ENCODE measurements at places on chromosomes 3 and 15.
A peak's percentile ranks its signal among the peaks of the same experiment; 100 is the strongest.

- DNase-seq, result no peak
Measured at GRCh38 chr3:72907731-72908620, 20.1 kb downstream of the GXYLT2 start.

DNA sequence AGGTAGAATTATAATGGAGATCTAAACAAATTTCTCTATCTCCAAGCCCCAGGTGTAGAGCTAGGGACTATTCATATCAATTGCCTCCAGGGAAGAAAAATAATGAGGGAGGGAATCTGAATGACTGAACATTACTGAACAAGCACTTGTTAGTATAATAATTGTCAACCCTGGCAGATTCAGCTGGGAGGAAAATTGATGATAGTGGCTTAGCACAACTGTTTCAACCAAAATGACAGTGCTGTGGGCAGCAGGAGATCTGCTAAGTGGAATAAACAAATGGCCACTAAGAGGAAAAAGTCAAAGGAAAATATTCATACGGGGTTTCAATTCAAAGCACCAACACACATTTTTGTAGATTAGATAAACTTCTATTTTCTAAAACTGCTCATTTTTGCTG lies 294.9 kb upstream of the ZNF385D start:
- no peak for DNase-seq

DNA sequence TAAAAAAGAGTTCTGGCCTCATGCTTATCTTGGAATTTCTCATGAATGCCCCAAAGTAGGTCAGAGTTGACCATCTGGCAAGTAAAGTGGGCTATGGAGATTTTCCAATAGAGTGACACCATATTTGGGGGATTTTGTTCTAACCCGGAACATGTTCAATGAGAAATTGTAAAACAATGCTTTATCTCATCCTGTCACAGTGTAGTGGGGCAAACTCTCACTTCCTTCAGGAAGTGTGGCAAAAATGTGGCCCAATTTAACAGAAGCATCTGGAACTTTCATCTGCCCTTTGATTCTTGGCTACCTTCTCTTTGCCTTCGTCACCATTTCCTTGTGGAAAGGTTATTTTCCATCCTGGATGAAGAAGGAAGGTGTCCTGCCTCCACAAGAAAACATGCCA lies 70.8 kb downstream of the ADAMTS9 start:
- no peak for DNase-seq

- DNase-seq, result no peak
Measured at GRCh38 chr3:18481946-18482548, 56.9 kb upstream of the SATB1 start.

DNA sequence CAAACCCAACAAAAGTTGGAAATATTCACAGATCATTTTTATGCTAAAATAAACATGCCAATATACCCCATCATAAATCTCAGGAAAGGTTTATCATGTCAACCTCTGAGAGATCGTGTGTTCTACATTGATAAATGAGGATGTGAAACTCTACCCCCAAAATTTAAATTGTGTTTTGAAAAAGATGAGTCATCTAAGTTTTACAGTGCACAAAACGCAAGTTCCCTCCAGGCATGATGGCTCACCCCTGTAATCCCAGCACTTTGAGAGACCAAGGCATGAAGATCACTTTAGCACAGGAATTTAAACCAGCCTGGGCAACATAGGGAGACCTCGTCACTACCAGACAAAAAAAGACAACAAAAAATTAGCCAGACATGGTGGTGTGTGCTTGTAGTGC lies 1487.0 kb upstream of the GBE1 start:
- no peak for DNase-seq

DNA sequence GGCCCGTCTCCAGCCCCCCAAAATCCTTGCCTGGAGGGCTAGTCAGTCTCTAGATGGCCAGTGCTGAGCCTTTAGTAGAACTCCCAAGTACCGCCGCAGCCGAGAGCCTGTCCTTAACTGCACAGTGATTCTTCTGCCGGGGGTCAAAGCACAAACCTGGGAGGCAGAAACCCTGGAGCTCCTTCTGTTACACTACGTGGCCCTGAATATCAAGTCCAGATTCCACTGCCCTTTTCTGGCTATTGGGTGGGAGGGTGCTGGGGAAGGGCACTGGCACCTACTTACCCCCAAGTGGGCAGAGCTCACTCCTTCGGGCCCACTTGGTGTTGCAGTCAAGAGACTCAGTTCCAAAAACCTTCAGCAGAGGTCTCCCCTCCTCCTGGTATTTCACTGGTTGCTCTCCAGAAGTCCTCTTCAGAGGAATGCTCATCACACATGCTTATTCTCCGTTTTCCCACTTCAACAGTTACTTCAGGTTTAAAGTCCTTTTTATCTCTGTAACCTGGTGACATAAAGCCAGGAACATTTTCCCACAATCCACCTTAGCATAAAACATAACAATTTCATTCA lies 10.8 kb downstream of the PDHB start:
- DNase-seq, result no peak

DNA sequence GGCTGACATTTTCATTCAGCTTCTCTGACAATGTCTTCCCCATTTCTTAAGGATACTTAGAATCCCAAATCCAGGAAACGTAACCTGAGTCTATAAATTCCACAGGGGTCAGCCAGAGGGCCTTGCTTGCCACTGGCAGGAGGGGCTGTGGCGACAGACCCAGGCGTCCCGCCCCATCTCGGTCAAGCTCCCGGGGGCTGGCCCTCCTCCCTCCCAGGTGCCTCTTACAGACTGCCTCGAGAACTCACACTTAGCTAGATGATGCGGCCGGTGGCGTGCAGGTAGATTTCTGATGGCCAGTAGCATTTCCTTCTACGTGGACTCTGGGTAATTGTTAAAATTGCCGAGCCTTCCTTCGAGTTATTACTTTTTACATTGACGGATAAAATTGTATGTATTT lies 172.5 kb downstream of the NSMCE3 start:
- DNase-seq, result no peak

- DNase-seq, result no peak
Measured at GRCh38 chr15:53963801-53964200, 14.4 kb upstream of the UNC13C start.

DNA sequence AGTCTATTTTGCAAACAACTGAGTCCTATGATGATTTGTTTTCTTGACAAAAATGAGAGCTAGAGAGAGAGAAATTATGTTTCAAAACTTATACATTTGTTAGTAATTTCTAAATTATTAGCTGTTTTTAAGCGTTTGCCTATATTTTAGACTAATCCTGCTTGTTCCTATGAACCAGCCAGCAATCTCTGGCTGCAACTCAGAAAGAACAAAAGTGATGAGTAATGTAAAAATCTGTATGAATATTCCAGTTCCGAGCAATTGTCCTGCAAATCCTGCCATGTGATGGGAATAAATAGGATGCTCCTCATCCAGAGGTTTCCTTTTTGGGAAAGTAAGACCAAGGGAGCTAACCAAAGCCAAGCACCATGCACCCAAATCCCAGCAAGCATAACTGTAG lies 228.3 kb upstream of the GBE1 start:
- DNase-seq, result no peak

GRCh38 chr15:42931702-42932486 lies 11.3 kb upstream of the TTBK2 start:
- no peak for DNase-seq

- no peak for DNase-seq
Measured at GRCh38 chr3:168974617-168975403, 688.7 kb downstream of the MECOM start.

- DNase-seq, result no peak
Measured at GRCh38 chr15:61421470-61421869, 192.4 kb upstream of the RORA start.

- no peak for DNase-seq
Measured at GRCh38 chr15:100879061-100879463, 569 bp upstream of the ALDH1A3 start.

GRCh38 chr3:50533316-50533715 lies 29.9 kb upstream of the CACNA2D2 start:
- no peak for DNase-seq

- DNase-seq, result no peak
Measured at GRCh38 chr3:55486101-55486856, 827 bp downstream of the WNT5A start.

DNA sequence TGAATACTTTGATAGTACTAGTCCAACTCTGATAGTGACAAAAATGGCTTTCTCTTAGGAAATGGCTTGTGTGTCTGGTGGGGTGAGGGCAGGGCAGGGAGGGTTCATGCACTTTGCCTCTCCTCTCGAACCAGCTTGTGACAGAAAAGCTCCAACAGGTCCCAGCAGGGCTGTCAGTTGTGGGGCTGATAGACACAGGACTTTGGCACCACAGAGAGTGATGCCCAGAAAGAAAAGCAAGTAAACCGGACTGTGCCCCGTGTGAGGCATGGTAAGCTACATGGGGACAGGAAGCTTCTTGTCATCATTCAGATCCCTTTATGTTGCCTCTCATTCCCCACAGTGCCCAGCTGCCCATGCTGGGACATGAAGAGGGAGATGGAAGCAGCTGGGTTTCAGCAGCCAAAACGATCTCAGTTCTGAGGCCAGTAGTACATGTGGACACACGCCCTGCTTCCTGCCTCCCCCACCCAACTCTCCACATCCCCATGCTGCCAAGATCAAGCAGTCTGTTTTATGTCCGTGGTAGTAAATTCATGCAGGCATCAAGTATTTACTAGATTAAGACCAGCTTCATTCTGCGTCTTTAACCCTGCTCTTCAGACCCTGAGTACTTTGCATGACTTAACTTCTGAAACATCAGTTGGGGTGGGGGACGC lies 29.7 kb upstream of the LIPC start:
- DNase-seq, result no peak

- DNase-seq, result no peak
Measured at GRCh38 chr3:148729476-148730055, 31.9 kb downstream of the AGTR1 start.

- no peak for DNase-seq
Measured at GRCh38 chr3:60215946-60216345, 1035.3 kb downstream of the FHIT start.

DNA sequence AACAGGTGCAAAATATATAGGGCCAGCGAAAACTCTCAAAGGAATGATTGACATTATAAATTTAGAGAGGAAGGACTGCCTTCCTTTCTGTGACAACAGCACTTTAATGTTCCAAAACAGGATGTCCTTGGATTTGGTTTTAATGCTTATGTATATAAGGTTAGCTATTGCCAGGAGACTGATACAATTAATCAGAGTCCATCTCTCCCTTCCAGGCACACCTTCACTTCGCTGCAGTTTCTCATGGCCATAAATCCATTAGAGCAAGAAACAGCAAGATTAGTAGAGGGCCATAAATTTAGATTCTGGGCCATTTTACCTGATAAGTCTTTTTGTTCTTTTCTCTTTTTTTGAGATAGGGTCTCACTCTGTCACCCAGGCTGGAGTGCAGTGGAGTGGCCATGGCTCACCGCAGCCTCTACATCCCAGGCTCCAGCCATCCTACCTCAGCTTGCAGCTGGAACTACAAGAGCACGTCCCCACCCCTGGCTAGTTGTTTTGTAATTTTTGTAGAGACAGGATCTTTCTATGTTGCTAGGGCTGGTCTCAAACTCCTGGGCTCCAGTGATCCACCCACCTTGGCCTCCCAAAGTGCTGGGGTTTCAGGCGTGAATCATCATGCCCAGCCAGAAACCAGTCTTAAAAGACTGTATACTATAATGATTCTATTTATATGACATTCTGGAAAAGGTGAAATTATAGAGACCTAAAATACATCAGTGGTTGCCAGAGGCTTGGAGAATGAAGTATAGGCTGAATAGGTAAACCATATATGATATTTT lies 15.7 kb upstream of the TFRC start:
- DNase-seq, result no peak

DNA sequence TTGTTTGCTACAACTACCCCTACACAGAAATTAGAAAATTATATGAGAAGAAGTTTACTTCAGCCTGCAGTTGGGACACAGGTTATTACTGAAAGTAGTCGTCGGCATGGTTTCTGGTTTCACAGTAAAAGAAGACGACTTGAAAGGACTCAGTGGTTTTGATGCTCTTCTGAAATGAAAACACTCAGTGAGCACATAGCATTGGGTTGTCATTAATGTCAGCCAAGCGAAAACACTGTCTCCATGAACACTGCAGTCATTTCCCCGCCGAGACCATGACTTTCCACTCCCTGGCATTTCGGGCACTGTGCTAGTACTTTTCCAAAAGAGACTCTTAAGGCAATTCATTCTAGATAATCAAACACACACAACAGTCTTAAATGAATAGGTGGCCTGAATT lies 69.2 kb upstream of the ICE2 start:
- peak; percentile 64 for DNase-seq

GRCh38 chr15:63019511-63020109 lies 22.9 kb upstream of the TPM1 start:
- no peak for DNase-seq

DNA sequence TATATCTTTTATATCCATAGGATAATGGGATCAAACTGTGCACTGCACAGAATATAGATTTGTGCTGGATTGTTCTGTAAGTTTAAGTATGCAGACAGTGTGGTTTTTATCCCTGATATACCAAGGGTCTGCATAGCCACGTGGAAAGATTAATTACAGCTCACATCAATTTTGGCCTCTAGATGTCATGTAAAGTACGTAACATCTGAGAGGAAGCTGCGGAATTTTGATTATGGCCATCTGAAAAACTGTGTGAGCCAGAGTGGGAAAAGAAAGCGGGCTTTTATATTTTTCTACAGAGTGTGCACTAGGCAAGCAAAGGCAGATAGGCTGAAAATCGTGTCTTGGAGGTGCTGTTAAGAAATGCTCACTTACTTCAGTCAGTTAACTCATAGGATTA lies 562.7 kb downstream of the GBE1 start:
- DNase-seq, result no peak

Measured in stimulated activated CD4-positive, alpha-beta T cell treated with anti-CD3 and anti-CD28 coated beads, Interleukin-15, amount 100 ng/mL, for 48 hours (primary cell).